Cortex of kidney (tissue), 1 donor: ENCODE measurements at places on chromosomes 4 and X.

DNA sequence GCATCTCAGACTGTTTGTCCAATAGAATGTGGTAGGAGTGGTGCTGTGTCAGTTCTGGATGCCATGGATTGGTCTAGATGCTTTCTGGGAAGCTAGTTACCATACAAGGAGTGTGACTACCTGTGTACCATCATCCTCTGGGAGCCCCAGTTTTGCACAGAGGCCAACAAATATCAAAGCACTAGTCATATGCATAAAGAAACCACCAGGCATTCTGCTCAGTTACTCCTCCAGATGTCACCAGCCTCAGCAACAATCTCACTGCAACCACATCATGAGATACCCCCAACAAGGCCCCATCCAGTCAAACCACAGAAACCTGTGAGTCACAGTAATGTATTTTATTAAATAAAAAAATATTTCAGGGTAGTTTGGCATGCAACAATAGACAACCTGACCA, 435.8 kb upstream of the CPEB2 start:
- no peak for DNase-seq

- DNase-seq, result no peak
Observed at GRCh38 chr4:179165000-179165738, 1722.9 kb upstream of the AGA start.

DNA sequence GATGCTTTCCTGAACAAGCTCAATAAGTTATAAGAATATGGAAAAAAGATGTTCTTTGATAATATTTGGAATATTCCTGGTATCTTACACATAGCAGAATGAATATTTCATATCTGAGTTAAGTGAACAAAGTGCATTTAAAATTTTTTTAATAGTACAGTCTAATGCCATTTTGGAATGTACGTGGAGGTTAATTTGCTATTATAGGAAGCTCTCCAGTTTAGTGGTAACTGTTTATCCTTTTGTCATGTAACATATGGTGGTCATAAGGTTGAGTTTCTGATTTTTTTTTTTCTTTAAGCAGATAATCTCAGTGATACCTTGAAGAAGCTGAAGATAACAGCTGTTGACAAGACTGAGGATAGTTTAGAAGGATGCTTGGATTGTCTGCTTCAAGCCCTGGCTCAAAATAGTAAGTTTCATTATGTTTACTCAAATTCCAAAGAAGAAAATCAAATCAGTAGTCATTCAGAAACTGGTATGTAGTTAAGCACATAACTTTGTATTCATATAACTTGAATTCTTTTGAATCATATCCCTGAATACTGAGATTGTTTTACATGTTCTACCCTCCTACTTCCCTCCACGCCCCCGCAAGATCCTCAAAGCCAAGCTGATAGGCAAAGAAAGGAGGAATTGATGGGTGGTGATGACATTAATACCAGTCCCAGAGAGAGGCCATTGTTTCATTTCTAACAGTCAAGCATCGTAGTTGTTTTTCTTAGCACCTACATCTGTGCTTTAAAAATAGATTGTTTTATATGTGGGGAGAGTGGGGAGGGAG, 32.1 kb downstream of the RAP1GDS1 start:
- DNase-seq, result no peak

DNA sequence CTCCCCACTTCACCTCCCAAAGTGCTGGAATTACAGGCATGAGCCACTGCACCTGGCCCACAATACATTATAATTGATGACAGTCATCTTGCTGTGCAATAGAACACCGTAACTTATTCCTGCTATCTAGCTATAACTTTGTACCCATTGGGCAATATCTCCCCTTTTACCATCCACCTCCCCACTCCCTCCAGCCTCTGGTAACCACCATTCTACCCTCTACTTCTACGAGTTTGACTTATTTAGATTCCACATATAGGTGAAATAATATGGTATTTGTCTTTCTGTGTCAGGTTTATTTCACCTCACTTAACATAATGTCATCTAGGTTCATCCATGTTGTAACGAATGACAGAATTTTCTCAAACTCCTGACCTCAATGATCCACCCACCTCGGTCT, 8.2 kb upstream of the TEX11 start:
- DNase-seq, result no peak

GRCh38 chr4:80072228-80072743, 743 bp downstream of the ANTXR2 start:
- DNase-seq, result no peak

- no peak for DNase-seq
Observed at GRCh38 chr4:168212656-168213055, 105.9 kb downstream of the DDX60 start.
